Activated CD4-positive, alpha-beta T cell treated with anti-CD3 and anti-CD28 coated beads, Interleukin-2, amount 10 ng/mL, durations not matched to agents 7 days and 5 days (primary cell): ENCODE measurements at places on chromosomes 4 and X. TPM values are rescaled to one million over a fixed set of nuclear protein-coding genes. Genes with fewer than 3 reads are reported as not detected.

DNA sequence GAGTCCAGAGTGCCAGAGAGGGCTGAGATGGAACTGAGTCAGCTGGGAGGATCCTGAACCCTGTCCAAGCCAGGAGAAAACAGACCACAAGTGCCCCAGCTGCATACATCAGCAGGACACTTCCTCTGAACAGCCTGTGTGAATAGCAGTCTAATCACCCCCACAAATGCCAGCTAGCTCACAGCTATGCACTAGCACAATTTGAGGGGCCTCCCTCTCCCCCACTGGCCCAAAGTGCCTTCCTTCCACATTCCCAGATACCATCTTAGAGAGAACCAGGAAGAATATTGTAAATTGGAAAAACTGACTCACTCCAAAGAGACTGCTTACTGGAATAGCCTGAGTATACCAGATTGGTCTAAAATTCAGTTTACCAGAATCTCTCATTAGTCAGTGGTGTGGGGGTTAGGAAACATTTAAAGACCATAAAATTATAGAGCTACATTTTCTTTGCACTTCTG, 292.6 kb upstream of the KLF3 start:
- no peaks in the 10 kb centered on the region for H3K36me3 ChIP-seq
- peaks cover 13% of the 10 kb centered on the region for H3K4me1 ChIP-seq
- H3K4me3 ChIP-seq = no peak overlapping the region
- H3K27me3 ChIP-seq = peaks cover 3% of the 10 kb centered on the region
- H3K27ac ChIP-seq = no peak overlapping the region

DNA sequence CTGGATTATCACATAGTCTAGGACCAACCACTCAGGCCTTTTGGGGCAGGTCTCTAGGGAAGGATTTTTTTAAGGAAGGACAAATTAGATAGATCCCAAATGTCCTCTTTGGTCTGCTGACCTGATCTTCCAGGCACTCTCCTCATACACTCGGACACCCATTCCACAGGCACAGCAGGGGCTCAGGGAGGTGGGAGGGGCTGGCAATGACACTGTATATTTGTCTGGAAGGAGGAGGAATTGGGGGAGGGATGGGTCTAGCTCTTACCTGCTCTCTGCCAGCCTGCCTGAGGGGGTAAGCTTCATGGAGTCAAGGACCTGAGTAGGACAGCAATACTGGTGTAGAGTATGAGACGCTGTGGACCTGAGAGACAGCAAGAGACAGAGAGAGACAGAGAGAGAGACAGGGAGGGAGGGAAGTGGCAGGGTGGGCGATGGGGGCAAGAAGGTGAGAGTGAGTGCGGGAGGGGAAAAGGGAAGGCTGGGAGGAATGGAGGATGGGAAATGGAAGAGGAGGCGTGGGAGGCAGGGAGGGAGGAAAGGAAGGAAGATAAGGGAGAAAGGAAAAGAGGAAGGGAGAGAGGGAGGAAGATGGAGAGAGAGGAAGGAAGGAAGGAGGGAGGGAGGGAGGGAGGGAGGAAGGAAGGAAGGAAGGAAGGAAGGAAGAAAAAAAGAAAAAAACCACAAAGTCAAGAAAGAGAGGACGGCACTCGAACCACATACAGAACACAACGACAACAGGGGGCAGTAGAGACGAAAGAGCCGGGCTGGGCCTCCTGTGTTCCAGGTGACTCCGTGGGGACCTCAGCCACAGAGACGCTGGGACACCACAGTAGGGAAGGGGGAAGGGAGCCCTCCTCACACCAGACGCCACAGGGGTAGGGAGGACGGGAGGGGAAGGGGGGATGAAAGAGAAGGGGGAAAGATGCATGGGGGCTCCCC, 1.8 kb downstream of the IQSEC2 start:
- peak; percentile 15 for DNase-seq
- peak overlapping the region; percentile 62 for H3K27ac ChIP-seq
- H3K27me3 ChIP-seq = no peaks in the 10 kb centered on the region
- H3K4me1 ChIP-seq = peaks cover 9% of the 10 kb centered on the region

DNA sequence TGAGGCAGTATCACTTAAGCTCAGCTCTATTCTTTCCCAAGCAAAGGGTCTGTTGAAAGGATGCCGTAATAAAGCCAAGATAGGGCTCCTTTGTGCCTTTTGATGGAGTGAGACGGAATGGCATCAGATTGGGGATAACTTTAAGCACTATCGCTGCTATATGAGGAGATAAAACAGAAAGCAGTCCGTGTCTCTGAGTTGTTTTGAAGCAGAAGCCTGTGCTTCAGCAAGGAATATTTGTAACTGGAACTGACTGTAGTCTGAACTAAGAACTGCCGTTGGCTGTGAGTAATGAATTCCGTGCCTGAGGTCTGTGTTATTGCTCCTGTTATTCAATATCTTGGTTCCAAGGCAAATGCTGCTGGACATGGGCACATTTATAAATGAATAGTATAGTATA, 297.4 kb downstream of the ANKRD50 start:
- no peaks in the 10 kb centered on the region for H3K36me3 ChIP-seq
- no peak overlapping the region for H3K4me3 ChIP-seq
- H3K4me1 ChIP-seq = no peaks in the 10 kb centered on the region

DNA sequence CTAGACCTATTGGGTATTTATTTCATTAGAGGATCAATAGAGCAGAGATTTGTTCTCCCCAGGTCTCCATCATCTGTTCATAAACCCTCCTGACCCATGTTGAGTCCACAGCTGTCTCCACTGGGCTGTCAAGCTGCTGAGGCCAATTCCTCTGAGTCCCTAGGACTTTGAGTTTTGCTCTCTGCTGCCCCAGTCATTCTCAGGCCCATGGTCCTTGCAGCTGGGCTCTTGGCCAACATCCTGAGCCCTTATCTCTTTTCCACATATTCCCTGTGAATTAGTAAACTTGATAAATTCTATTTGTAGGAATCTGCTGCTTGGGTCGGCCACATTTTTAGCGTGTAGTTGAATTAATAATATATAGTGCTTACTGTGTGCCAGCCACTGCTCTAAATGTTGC, 41.9 kb downstream of the FHL1 start:
- H3K4me3 ChIP-seq = no peak overlapping the region
- DNase-seq = no peak
- H3K4me1 ChIP-seq = peaks cover 33% of the 10 kb centered on the region
- peaks cover 4% of the 10 kb centered on the region for H3K36me3 ChIP-seq
- H3K27me3 ChIP-seq = no peaks in the 10 kb centered on the region

- H3K4me3 ChIP-seq = no peak overlapping the region
- no peak for DNase-seq
- H3K27ac ChIP-seq = no peak overlapping the region
- peaks cover 6% of the 10 kb centered on the region for H3K27me3 ChIP-seq
- H3K36me3 ChIP-seq = no peaks in the 10 kb centered on the region
Observed at GRCh38 chr4:113955411-113955810, 24.0 kb downstream of the ARSJ start.

GRCh38 chr4:61799794-61800193, 599.7 kb downstream of the ADGRL3 start:
- H3K27ac ChIP-seq = no peak overlapping the region
- no peaks in the 10 kb centered on the region for H3K36me3 ChIP-seq
- no peaks in the 10 kb centered on the region for H3K27me3 ChIP-seq
- DNase-seq = no peak

- peak overlapping the region; percentile 53 for H3K4me3 ChIP-seq
- H3K27me3 ChIP-seq = no peaks in the 10 kb centered on the region
- H3K4me1 ChIP-seq = peaks cover 41% of the 10 kb centered on the region
- H3K36me3 ChIP-seq = peaks cover 2% of the 10 kb centered on the region
- peak; percentile 51 for DNase-seq
Observed at GRCh38 chrX:131827935-131828334, 195.2 kb upstream of the STK26 start.

- peak; percentile 68 for DNase-seq
- no peak overlapping the region for H3K4me3 ChIP-seq
- peak overlapping the region; percentile 86 for H3K27ac ChIP-seq
- H3K4me1 ChIP-seq = peaks cover 42% of the 10 kb centered on the region
- H3K27me3 ChIP-seq = peaks cover 8% of the 10 kb centered on the region
Observed at GRCh38 chr4:177393236-177393635, 49.0 kb downstream of the AGA start.

DNA sequence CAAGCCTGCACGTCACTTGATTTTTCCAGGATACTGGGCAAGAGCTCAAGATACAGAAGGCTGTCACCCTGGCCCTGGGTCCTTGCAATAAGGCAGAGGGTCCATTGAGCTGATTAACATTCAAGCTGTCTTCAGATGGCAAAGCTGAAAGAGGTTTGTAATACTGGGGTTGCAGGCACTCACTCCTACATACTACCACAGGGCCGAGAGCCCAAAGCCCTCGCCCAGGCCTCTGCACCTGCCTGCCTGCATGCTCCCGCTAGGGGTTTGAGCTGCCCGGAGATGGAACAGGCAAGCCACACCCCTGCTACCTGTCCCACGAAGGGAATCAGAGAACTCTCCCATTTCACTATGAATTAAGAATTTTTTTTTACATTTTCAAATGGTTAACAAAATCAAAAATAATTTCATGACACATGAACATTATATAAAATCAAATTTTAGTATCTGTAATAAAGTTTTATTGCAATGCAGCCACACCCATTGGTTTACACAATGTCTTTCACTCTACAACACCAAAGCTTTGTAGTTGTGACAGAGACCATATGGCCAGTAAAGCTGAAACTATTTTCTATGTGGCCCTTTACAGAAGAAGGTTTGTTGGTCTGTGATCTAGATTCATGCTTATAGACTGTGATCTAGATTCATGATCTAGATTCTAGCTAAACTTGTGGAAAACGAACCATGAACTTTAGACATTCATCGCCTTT, 530.4 kb upstream of the IGFBP7 start:
- H3K27me3 ChIP-seq = no peaks in the 10 kb centered on the region
- H3K4me1 ChIP-seq = no peaks in the 10 kb centered on the region
- H3K27ac ChIP-seq = no peak overlapping the region
- H3K4me3 ChIP-seq = no peak overlapping the region

- no peaks in the 10 kb centered on the region for H3K36me3 ChIP-seq
- H3K27me3 ChIP-seq = peaks cover 1% of the 10 kb centered on the region
- peak overlapping the region; percentile 87 for H3K4me3 ChIP-seq
- H3K27ac ChIP-seq = peak overlapping the region; percentile 82
- H3K4me1 ChIP-seq = peaks cover 33% of the 10 kb centered on the region
- DNase-seq = no peak
Observed at GRCh38 chrX:21374994-21375707, 933 bp downstream of the CNKSR2 start.

DNA sequence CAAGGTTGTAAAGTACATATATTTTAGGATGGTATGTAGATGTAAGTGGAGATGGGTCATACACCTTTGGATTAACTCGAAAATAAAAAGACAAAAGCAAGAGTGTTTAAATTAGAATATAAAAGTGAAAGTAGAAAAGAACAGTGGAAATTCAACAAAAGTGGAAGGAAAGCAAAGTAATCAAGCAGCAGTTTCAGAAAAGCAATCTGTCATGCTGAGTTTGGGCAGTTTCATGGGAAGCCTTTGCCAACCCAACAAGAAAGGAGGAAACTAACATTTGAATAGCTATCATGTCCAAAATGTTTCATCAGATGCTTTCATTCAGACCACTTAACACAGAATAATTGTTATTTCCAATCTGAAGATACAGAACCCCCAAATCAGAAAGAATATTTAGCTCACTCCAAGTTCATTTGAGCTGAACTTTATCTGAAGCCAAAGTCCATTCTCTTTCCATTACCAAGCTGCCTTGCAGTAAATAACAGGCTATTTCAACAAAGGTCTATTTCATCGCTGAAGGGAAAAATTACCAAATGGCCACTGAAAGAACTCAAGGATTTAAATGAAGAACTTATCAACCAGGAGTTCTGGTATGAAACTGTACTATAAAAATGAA, 1.8 kb upstream of the EXOSC9 start:
- H3K27me3 ChIP-seq = peaks cover 3% of the 10 kb centered on the region
- peaks cover 55% of the 10 kb centered on the region for H3K4me1 ChIP-seq
- peak overlapping the region; percentile 12 for H3K4me3 ChIP-seq
- H3K36me3 ChIP-seq = peaks cover 16% of the 10 kb centered on the region
- peak overlapping the region; percentile 98 for H3K27ac ChIP-seq
- DNase-seq = no peak

DNA sequence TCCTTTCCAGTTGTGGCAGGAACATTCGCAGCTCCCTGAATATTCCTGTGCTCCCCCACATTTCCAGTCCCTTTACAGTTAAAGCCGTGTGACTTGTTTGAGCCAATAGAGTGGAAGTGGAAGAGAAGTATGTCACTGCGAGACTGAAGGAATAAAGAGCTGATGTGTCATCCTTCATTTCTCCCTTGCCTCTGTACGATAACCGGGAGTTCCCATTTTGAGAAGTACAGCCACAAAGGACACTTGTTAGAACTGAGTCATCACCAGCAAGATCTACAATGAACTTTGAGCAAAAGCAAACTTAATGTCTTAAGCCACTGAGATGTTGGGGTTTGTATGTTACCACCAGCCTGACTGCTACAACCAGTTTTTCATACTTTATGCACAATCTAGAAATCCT, 92.3 kb downstream of the SPRY1 start:
- H3K27me3 ChIP-seq = no peaks in the 10 kb centered on the region
- H3K4me3 ChIP-seq = no peak overlapping the region
- peaks cover 6% of the 10 kb centered on the region for H3K4me1 ChIP-seq
- H3K36me3 ChIP-seq = no peaks in the 10 kb centered on the region
- DNase-seq = no peak

DNA sequence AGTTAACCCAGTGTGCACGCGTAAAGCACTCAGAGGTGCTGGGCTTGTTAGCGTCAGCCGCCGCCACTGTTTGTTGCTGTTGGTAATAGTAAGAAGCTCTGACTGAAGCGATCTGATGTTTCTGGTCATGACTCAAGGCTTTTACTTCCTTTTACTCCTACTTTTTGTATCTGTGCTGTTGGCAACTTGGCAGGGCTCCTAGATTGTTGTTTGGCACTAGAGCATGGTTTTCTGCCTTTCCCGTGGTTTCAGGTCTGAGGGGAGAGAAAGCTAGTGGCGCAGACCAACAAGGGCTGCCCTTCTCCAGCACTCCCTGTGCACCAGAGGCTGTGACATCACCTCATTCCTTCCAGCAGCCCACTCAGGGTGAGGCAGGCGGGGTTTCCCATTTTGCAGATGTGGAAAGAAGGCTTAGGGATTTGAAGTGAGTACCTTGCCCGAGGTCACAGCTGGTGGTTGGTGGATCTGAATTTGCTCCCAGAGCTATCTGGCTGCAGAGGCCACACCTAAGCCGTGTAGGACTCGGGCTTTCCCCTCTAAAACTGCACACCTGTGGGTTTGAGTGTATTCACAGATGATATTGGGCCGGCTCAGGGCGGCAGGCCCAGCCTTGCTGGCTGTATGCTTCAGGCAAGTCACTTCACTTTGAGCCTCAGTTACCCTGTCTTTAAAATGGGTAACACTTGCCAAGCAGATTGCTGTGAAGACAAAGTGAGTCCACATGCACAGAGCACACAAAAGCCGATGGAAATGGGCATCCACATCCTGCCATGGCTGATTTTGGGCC, 51.2 kb upstream of the TADA2B start:
- H3K27me3 ChIP-seq = no peaks in the 10 kb centered on the region
- H3K27ac ChIP-seq = peak overlapping the region; percentile 83
- DNase-seq = no peak
- peaks cover 42% of the 10 kb centered on the region for H3K36me3 ChIP-seq
- no peak overlapping the region for H3K4me3 ChIP-seq

GRCh38 chr4:25788703-25789238, 74.0 kb downstream of the SEL1L3 start:
- H3K27ac ChIP-seq = no peak overlapping the region
- no peak for DNase-seq
- H3K36me3 ChIP-seq = peaks cover 49% of the 10 kb centered on the region
- H3K4me1 ChIP-seq = peaks cover 9% of the 10 kb centered on the region
- H3K4me3 ChIP-seq = no peak overlapping the region

The MAGEA9B gene
- not detected for total RNA-seq

The HPGD gene
- 9.3 TPM for total RNA-seq

The ODAPH gene
- total RNA-seq = not detected
